Neuronal stem cell (in vitro differentiated cells): ENCODE measurements at places on chromosomes 4 and X.

DNA sequence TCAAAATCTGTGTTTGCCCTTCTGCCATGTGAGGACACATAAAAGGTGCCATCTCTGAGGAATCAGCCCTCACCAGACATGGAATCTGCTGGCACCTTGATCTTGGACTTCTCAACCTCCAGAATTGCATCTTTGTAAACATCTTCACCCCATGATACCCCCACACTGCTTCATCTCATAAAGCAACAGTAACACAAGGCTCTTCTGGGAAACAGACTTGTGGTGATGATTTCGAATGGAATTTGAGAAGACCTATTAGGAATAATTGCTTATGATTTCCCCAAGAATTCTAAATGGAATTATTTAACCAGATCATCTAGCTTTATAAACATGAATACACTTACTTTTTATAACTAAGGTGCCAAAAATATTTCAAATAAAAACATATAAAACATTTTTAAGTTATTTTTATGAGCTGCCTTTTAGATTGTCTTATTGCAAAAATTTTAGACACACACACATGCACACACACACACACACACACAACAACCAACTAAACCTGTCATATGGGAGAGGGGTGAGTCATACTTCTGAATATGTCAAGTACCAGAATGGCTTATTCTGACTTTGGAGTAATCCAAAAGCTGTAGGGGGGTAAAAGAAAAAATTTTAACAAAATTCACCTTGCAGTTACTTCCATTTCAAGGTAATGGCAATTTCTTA is 82.0 kb downstream of the USP46 start:
- DNase-seq: no peak

GRCh38 chrX:10755439-10756334 is 135.3 kb upstream of the MID1 start:
- peak; percentile 43 for DNase-seq

DNA sequence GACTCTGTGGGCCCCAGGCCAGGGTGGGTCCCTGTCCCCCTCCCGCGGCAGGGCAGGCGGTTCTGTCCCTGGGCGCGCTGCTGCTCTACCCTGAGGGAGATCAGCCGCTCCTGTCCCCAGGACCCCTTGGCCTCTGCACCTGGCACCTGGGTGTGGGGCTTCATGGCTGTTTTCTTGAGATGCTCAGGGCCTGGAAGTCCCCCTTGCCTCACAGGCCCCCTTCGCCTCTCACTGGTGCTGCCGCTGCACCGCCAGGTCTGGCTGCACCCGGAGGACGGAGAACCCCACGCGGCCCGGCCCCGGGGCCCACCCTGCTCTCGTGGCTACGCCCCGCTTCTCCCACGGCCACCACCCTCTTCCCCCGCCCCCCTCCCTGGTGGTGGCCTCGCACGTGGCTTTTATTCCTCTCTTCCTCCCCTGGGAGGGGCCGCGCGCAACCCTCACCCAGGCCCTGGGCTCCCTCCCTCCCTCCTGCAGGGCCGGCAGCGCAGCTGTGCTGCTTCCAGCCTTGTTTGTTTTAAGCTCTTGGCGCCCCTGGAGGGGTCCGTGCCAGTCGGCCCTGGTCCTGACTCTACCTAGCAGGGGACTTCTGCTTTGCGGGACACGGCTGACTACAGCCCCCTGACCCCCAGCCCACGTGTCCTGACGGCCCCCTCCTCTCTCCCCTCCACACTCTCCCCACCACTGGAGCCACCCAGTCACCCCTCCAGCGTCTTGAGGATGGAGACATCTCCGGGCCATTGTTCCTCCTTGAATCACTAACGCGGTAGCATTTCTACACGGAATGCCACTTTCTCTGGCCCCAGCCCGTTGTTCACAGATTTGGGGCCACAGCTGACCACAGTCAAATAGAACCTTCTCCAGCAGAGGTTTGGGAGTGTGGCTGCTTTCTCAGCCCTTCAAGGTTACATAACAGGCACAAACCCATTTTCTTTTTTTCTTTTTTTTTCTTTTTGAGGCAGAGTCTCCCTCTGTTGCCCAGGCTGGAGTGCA is 20.6 kb upstream of the CLDN24 start:
- DNase-seq: no peak

GRCh38 chr4:185909972-185910371 is 98.0 kb upstream of the SORBS2 start:
- no peak for DNase-seq

- DNase-seq: no peak
Measured at GRCh38 chr4:150818661-150819060, 196.4 kb downstream of the LRBA start.

DNA sequence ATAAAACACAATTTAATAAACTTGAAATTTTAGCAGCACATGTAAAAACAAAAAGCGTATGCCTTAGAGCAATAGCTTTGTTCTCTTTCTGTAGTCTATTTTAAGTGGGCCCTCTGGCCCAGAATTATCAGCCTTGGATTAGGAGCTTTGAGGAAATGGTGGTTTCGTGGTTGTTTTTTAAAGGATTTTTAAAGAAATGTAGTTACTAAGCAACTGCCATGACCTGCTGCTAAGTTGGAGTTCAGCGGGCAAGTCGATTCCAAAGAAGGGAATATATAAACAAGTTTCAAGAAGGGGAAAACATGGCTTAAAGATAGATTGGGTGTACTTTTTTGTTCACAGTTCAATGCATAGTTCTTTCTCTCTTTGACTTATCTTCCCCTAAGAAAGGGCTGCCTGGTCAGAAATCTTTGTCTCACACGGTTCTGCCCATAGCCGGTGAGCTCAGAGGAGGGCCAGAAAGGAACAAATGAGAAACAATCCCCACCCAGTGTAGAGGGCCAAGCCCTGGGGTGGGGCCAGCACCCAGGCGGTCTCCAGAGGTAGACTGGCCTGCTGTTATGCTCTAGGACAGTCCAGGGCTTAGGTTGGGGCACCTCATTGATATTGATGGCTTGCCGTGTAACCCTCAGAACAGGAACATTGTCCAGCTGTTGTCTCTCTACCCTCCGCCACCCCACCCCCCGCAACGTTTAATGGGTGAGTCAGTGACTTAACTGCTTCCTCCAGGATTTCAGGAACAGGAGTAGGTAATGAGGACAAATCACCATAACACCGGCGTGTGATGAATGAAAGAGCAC is 32.5 kb downstream of the DLG3 start:
- no peak for DNase-seq

GRCh38 chrX:25012793-25013631 is 2.8 kb downstream of the ARX start:
- no peak for DNase-seq

- no peak for DNase-seq
Measured at GRCh38 chr4:168562041-168562571, 65.3 kb downstream of the PALLD start.

GRCh38 chr4:48767055-48767929 is 12.8 kb downstream of the FRYL start:
- DNase-seq: no peak

DNA sequence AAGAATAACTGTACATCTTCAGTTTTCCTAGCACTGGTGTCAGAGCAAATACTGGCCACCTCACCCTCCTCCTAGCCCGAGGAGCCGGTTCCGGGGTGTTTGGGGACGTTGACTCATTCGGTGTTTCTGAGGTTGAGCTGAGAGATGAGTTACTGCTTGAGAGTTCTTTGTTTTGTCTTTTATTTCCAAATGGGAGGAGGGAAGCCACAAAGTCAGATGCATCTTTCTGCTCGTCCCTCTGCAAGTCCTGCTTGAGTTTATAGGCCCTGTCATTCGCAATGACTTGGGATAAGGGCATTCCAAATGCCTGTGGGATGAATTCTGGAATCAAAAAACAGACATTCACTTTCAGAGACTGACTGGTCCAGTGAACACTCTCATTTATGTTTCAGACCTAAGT is 77.5 kb downstream of the HCCS start:
- no peak for DNase-seq

- no peak for DNase-seq
Measured at GRCh38 chr4:38302910-38303309, 342.7 kb downstream of the PTTG2 start.

DNA sequence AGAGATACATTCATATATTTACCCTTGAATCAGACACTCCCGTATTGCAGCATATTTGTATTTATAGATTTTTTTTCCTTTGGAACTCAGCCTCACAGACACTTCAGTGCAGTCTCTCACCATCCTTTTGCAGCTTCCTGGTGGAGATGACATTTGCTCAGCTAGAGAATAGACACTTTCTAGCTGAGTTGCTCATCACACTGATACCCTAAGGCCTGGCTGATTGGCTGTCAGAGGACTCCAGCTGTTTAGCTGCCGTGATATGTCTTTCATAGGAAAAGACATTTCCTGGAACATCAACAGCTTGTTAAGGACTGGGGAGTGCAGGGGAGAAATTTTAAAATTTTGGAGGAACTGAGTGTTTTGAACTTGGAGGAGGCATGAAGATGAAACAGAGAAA is 429.6 kb downstream of the SMARCA1 start:
- no peak for DNase-seq

DNA sequence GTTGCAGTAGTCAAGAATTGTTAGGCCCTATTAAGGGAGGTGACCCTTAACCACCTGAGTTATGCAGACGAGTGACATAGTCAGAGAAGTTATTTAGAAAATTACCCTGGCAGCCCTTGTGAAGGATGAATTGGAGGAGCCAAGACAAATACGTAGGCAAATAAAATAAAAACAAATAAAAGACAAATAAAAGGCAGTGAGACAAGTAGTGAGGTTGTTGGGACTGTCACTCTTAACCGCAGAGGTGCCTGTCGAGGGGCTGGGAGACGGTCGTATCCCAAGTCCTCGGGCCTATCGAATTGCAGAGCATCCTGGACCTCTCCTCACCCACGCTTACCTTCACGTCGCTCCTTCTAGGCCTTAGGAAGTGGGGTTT is 58.0 kb upstream of the ZC4H2 start:
- DNase-seq: no peak

DNA sequence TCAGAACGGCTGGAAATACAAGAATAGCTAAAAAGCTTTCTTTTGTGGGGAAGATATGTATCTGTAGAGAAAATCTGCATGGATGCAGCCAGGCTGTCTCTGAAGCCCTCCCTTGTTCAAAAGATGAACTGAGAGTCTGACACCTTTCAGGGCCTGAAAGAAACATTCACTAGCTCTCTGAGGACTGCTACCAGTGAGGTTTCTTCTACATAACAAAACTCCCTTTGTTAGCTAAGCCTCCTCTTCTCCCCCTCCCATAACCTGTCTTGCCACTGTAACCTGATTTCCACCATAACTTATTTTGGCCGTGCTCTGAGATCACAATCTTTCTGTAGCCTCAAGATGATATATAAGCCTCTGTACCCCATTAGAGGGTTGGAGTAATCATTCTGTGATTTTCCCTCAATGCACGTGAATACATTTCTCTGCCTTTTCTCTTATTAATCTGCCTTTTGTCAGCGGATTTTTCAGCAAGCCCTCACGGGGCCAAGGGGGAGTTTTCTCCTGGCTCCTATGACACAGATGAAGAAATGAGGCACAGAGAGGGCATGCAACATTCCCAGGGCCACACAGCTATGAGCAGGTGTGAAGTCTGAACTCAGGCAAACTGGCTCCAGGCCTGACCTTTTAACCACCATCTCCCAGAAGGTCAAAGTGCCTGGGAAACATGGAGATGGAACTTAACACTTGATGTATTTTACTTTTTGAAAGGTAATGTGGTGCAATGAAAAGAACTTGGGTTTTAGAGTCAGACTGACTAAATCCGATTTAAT is 161.6 kb upstream of the PRDX4 start:
- DNase-seq: no peak

DNA sequence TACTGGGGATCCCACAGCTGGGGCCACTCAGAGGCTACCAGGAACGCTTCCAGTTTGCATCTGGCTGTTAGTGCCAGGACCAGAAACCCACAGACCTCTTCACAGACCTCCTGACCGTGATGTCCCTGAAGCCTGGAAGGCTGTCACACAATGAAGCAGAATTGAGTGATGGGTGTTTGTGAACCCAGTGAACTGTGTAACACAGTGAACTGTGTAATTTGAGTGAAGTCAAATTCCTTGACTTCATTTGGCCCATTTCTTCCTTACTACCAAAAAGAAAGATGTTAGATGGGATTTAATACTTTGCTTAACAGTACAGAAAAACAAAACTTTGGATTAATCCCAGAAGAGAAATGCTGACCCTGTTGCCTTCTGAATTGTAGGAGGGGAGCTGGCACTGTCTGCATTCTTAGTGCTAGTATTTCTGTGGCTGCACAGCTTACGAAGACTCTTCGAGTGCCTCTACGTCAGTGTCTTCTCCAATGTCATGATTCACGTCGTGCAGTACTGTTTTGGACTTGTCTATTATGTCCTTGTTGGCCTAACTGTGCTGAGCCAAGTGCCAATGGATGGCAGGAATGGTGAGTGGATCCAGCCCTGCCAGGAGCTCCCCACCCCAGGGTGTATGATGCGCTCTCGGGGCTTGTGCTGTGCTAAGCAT is 17.8 kb downstream of the SRD5A3 start:
- no peak for DNase-seq

GRCh38 chr4:105068516-105068915 is 78.2 kb upstream of the TET2 start:
- no peak for DNase-seq

DNA sequence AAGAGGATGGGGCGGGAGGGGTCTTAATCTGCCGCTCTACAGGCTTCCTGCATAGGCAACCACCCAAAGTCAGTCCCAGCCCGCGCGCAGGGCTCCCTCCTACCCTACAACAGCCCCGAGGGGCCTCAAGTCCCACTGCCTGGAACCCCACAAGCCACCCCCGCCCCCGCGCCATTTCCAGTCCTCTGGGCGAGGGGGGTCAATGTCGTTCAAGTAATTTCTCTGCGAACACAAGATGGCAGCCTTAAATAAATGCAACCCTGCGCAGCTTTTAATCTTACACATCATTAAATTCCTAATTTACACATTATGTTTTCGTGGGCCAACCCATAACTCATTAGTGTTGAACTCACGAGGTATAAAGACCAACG is 92.9 kb downstream of the BCOR start:
- DNase-seq: no peak
